Endothelial cell (in vitro differentiated cells): ENCODE measurements at places on chromosomes 5 and 9.

DNA sequence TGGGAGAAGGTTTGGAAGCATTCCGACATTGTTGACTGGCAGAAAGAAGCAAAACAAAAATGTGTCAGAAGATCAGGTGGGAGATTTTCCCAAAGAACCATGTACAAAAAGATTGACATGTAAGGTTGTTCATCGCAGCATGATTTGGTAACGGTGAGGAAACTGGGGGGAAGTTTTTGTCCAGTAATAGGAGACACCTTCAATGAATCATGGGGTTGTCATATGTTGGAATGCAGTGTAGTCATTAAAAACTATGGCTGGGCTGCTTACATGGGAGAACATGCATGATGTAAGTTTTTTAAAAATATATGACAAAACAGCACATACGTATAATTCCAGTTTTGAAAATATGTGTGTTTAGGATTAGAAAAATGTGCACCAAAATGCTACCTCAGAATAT, 50.5 kb downstream of the HSD17B3 start:
- no peak for DNase-seq

GRCh38 chr9:133767625-133768024, 29.5 kb upstream of the SARDH start:
- no peak for DNase-seq

DNA sequence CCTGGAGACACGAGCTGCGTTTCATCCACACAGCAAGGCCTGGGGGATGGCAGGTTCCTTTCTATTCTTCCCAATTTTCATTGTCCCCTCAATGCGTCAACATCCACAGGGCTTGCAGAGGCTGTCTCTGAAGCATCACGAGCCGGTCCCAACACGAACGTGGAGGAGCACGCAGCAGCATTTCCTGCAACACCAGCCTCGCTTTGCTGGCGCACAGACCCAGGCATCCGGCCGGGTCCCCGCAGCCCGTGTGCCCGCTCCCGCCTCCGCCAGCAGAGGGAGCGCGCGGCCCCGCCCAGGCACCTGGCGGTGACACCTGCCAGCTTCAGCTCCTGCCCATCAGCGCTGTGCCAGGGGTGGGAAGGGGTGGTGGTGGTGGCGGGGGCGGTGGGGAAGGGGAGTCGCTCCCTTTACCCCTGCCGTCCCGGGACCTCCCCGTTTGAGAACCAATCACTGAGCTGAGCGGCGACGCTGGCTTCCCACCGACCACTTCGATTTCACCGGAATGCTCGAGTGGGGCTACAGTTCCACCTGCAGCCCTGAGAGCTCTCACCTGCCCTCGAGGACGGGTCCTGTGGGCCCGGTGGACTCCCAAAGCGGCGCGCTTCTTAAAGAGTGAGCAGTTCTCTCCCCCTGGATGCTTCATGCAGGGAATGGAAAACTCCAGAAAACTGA, 464.5 kb downstream of the ICE1 start:
- peak; percentile 76 for DNase-seq

- DNase-seq = no peak
These were observed 7.4 kb downstream of the NKD2 start for GRCh38 chr5:1016036-1016435.

- no peak for DNase-seq
These were observed 323.3 kb downstream of the ARL15 start for GRCh38 chr5:53987101-53987500.

DNA sequence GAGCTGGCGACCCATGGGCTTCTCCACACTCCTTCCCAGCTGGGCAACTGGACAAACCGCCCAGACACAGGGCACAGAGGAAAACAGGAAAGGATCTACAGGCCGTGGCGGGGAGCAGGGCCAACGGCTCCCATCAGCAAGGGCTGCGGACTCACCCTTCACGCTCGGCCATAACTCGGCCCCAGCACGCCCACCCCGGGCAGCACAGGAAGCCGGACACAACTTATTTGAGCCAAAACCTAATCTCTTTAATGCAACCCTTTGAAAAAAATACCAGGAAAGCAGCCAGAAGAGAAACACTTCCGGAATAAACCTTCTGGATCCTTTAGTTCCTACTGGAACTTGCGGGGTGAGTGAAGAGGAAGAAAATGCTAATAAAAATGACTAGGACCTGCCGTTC, 59.9 kb downstream of the VAV2 start:
- no peak for DNase-seq

- no peak for DNase-seq
These were observed 1.4 kb downstream of the FAM169A start for GRCh38 chr5:74864823-74865222.

DNA sequence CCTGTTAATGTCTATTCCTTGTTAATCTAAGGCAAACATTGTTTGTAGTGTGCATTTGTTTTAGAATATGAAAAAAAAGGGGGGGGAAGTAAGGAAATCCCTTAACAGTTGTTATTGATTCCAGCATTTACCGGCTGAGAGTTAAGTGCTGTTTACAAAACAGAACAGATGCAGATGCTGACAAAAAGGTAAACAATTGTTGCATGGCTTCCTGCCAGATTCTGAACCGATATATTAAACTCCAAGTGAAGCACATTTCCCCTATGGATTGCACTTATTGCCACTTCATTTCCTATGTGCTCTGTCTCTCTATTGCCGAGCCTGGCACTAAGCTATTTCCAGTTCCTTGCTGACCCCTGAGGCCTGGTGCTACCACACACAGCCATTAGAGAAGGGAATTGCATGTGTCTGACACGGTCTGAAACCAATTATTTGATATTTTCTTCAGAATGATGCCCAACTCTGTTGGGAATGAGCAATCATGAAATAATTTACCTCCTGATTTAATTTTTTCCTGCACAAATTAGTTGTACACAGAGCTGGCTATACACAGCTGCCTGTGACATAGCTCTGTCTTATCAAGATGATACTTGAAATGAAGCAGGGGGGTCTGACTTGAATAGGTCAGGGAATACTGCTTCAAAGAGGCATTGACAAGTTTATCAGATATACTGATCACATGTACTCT, 109.8 kb downstream of the KIAA0825 start:
- DNase-seq = no peak

- DNase-seq = no peak
These were observed 64.5 kb upstream of the ADAMTS2 start for GRCh38 chr5:179409806-179410205.

- DNase-seq = no peak
These were observed 114.9 kb downstream of the AUH start for GRCh38 chr9:91246846-91247245.

- DNase-seq = no peak
These were observed 724 bp downstream of the NR2F1-AS1 start for GRCh38 chr5:93580063-93580926.

DNA sequence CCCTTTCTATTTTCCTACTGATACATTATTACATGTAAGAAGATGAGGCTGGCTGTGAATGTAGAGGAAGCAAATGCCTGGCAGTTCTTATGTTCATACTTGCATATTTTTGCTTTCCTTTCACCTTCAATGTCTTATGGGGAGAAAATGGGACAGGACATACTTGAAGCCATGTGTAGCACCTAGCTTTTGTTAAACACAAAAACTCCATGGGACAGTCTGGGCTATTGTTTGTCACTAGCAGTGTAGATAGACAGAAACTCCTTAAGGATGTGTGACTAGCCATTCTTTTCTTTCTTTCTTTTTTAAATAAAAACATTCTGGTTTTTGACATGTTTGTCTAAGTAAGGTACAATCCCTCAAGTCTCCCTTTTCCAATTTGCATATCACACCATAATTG, 122.7 kb downstream of the ARL15 start:
- no peak for DNase-seq

DNA sequence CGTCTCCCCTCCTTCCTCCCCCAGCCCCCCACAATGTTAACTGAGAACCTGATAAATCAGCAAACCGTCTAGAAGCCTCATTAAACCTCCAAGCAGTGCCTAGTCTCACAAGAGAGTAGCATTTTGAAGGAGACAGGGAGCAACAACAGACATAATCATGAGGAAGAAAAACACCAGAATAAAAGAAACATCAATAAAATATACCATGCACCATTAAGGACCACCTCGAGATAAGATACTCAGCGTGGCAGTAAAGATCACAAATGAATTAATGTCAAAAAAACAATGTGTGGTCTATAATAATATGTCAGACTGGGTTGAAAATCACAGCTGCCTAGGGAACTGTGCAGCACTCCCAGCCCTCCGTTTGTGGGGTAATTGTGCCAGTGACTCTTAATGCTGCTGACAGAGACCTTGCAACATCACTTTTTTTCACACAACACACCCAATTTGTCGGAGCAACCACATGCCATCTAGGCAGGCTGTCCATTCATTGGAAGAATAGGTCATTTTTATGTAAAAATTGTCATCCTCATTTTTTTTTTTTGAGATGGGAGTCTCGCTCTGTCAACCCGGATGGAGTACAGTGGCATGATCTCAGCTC, 450.8 kb upstream of the WWC1 start:
- DNase-seq = no peak

DNA sequence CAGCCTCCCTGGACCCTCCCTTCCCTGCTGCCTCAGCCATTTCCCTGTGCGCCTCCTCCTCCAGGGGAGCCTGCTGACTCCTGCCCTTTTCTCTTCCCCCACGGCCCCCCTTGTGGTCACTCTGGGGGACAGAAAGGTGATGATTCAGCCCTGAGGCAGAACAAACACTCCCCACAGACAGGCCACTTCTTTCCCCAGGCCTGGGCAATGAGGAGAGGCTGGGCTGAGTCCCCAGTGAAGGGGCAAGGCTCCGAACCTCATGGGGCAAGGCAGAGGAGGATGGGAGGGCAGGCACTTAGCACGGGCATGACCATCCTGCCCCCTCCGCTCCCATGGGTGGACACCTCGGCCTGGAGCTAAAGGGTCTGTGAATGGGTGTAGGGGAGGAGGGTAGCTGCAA, 21.0 kb downstream of the CSF1R start:
- no peak for DNase-seq

GRCh38 chr9:82161876-82162275, 173.3 kb downstream of the SPATA31D1 start:
- no peak for DNase-seq

DNA sequence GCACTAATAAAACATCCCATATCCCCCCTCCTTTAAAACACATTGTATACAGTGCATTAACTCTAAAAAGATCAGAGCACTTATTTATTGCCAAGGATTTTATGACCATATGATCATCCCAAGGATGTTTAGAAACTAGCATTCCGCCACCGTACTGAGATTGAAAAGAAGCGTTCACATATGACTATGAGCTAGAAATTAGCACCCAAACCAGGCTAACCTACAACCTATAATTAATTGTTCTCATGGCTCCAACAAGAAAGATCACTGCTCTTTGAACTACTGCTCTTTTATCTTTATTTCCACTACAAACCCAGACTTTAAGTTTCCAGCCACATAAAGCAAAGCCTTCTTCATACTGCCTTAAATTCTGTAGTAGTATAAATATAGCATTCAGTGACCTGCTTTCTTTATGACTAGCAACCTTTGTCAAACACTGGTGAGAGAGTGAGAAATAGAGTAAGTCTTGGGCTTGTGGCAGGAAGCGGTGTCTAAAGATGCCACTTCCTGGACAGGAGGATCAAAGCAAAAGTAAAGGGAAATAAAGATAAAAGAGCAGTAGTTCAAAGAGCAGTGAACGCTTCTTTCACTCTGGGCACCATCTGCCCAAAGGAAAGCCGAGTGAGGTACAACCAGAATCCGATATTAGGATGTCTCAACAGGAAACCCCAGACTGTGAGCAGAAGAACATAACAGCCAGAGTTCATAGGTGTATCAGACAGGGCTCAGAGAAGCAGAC, 151.1 kb upstream of the ERCC6L2 start:
- no peak for DNase-seq

- DNase-seq = peak; percentile 87
These were observed 714 bp upstream of the CNOT8 start for GRCh38 chr5:154857530-154858296.

GRCh38 chr5:141852448-141852847, 25.8 kb downstream of the PCDH1 start:
- DNase-seq = no peak

- DNase-seq = no peak
These were observed 53.0 kb downstream of the FCHO2 start for GRCh38 chr5:73008831-73009230.

DNA sequence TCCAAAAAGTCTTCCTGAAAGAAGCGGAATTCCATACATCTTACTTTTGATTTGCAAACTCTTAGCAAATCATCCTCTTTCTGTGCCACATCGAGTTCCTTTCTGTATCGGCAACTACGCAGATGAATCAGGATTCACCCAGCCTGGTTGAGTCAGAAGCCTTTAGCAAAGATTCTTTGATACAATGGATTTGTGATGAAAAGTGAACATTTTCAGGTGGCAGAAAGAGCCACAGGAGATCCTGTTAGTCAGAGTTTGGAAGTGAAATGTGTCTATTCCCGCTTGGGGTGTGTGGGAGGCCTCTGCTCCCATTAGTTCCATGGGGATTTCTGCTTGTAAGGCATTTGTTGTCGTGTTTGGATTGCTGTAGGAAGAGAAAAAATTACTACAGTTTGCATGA, 351.8 kb upstream of the WWC1 start:
- no peak for DNase-seq

- DNase-seq = no peak
These were observed 10.5 kb downstream of the FAM81B start for GRCh38 chr5:95401626-95402025.

GRCh38 chr9:135612437-135612836, 26.9 kb downstream of the GLT6D1 start:
- DNase-seq = no peak

GRCh38 chr9:37371565-37372464, 50.7 kb upstream of the GRHPR start:
- DNase-seq = no peak

GRCh38 chr5:122576256-122577016, 198.4 kb upstream of the SNX2 start:
- DNase-seq = no peak

DNA sequence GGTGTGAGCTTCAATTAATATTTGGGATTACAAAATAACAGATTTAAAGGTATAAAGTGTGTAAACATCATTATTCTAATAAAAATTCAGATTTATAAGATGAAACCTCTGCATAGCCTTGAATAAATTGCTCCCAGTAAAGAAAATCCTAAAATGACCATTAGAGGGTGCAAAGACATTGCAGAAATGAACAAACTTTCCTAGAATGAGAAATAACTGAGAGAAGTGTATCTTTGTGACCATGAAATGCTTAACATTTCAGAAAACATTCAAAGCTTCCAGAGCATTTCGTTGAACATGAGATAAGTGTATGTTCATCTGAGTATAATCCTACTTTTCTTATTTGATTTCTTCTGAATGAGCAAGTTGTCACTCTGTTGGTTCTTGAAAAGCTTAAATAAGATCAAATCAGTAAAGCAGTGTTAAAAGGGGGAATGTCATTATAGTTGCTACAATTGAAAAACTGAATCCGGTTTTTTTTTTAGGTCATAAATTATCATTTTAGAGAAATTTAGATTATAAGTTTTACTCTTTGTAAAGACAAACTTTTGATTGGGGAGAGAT, 24.7 kb upstream of the NUDT12 start:
- DNase-seq = no peak

GRCh38 chr5:150648294-150649107, 8.0 kb downstream of the SYNPO start:
- no peak for DNase-seq

GRCh38 chr9:136394312-136395019, 5.5 kb downstream of the SNAPC4 start:
- no peak for DNase-seq
